GM03348 (cell line): ENCODE measurements at places on chromosomes 4 and X.
A peak's percentile ranks its signal among the peaks of the same experiment; 100 is the strongest.

DNA sequence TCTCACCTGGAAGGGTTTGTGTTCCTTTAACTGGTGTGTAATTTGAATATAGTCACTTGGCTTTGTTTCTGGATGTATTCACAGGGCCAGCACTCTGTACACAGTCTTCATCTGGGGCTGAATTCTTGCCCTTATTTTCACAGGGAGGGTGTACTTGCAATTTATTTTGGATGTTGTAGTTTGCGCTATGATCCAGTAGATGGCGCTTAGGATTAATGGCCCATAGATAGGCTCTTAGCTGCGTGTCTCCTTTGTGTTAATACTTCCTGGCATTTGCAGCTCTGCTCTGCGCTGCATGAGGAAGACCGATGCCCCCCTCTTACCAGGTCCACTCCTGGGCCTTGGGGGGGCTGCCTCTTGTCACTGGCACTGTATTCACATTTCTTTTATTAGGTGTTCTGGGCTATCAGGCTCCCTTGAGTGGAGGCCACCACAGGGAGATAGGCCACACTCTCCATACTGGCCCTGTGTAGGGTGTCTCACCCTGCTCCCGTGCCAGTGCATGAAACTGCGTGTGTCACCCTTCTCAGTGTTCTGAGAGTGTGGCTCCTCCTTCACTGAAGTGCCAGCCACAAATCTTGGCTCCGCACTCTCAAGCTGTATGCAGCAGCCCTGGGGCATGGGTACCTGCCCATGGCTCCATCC, 562.2 kb downstream of the ZIC3 start:
- DNase-seq = peak; percentile 28

DNA sequence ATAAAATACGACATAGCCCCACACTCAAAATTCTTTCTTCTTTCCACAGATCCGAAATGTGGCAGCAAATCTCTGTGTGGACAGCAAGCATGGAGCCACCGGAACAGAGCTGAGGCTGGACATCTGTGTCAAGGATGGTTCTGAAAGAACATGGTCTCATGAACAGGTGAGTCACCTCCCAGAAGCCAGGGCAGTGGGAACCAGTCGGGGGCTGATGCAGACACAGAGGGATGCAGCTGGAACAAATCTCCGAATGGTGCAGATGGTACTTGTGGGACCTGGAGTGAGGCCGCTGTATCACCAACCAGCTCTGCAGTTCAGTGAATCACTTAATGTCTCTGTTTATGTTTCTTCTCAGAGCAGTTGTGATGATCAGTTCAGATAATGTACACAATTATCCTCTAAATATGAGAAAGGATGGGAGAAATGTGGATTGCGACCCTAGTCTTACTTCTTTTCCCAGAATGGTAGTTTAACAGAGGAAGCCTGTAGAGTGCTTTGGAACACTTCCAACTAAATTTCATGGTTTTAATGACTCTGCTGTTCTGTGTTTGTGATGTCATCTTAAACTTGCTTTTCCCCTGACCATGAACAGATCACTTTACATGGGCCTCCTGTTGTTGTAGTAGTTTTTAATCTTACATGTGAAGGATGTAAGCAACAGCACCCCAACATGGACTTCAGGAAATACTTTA, 159.3 kb upstream of the GALNT7 start:
- no peak for DNase-seq

GRCh38 chrX:7926914-7927258, 327 bp downstream of the PNPLA4 start:
- no peak for DNase-seq

GRCh38 chr4:105061731-105062130, 84.9 kb upstream of the TET2 start:
- DNase-seq = no peak

DNA sequence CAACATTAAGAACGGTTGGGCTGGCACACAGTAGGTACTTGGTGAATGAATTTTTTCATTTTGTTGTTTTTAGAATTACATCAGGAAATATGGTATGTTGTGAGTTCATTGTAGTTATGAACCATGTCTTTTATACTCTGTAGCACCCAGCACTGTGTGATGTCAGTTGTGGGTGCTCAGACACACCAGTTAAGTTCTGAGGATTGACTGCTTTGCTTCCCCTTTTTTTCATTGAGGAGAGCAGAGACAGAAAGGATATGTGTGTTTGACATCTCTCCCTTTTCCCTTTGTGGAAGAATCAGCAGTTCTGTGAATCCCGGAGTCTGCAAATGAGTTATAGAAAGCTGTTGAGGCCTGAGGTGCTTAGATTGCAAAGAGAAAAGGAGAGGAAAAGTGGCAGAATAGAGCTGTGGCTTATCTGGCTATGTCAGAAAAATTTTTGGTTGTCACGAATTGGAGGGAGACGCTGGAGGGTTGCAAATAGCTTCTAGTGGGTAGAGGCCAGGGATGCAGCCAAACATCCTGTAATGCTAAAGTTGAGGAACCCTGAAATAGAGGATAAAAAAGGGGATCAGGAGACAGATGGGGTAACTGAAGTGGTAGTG, 13.1 kb downstream of the SMAD1 start:
- no peak for DNase-seq

DNA sequence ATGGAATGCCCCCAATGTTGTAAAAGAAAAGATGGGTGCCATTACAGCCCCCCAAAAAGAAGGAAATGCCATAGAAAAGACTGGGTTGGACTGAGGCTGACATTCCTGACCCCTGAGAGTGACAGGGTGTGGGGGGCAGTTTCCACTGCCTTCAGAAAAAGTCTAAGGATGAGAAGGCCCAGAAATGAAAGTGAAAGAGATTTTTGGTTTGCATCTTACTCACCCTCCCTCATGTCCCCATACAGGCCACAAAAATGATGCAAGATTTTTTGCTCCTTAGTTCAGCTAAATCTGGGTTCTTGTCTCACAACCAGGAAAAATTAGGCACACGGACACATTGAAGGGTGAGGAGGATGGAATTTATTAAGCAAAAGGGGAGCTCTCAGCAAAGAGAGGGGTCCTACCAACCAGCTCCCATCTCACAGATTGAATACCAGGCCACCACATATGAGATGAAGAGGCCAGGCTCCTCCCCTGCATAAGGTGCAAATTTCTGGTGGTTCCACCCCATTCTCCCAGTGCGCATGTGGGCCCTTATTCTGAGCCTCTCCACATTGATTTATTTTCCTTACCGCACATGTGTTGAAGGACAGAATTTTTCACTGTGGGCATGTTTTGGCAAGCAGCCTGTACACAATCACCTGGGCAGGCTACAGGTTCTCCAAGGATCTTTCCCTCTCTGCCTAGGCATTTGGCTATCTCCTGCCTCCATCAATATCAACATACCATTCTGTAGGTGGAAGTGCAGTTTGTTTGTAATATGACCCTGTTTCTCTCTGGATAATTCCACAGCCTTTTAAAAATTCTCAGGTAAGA, 18.8 kb downstream of the PPP4R3C start:
- no peak for DNase-seq

GRCh38 chrX:78199851-78200250, 60.4 kb upstream of the TAF9B start:
- DNase-seq = peak; percentile 7

DNA sequence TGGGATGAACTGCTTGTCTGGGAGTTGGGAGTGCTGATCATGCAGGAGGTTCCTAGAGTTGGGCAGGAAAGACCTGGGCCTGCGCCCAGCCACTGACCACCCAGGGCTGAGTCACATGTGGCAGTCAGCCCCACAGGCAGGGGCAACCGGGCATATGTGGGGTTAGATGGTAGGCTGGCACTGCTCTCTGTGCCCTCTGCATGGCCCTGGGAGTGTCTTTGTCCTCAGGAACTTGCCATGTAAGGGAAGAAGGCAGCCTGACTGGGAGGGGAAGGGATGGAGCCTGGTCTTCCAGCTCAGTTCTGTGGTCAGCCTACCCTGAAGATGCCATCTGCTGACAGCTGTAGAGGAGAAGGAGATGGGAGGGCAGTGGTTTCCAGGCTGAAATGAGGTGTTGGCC, 70.2 kb upstream of the EFNB1 start:
- DNase-seq = no peak

- DNase-seq = no peak
Observed at GRCh38 chr4:7600247-7600646, 165.5 kb upstream of the PSAPL1 start.

DNA sequence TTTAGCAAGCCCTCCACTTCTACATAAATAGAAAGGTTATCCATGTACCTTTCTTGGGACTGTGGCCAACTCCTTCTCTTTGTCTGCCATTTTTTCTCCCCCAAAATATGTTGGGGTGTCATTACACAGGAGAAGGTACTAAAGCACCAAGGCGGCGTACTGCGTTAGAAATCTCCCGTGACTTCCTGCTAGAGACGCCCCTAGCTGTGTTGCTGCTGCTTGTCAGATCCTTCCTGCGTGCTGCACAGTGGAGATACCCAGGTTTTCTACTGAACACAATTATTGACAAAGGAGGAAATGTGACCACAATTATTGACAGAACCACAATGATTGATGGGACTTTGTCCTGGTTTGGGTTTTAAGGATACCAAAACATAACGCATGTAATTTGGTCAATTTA, 97.7 kb downstream of the EFHC2 start:
- DNase-seq = no peak

- no peak for DNase-seq
Observed at GRCh38 chr4:189600718-189601435, 339.8 kb upstream of the FRG1 start.

DNA sequence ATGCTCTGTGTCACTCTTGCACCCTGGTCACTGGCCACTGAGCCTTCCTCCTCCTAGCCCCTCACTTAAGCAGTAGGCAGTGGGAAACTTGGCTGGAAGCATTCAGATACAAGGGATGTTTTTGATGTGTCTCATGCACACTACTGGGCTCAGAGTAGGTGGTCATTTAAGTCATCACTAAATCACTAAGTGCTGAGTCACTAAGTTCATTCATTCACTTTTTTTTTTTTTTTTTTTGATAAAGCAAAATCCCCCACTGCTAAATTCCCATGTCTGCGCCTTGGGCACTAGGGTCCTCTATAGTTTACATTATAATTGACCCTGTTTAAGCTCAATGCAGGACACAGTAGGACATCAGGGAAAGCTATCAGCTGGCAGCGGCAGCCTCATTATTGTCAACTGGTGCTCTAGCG, 182.4 kb upstream of the MBNL3 start:
- peak; percentile 4 for DNase-seq

DNA sequence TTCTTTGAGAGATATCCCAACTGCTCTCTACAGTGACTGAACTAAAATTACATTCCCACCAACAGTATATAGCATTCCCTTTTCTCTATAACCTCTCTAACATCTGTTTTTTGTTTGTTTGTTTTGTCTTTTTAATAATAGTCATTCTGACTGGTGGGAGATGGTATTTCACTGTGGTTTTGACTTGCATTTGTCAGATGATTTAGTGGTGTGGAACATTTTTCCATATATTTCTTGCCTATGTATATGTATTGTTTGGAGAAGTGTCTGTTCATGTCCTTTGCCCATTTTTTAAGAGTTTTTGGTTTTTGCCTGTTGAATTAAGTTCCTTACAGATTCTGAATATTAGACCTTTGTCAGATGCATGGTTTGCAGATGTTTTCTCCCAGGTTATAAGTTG, 9.0 kb downstream of the USO1 start:
- no peak for DNase-seq

GRCh38 chr4:94395562-94395961, 52.9 kb upstream of the HPGDS start:
- no peak for DNase-seq

GRCh38 chrX:68498508-68499379, at the start of gene YIPF6:
TSS of gene YIPF6 (plus strand) at chrX:68499051. CDS start at chrX:68499067, 16 bp downstream.
- DNase-seq = peak; percentile 83

DNA sequence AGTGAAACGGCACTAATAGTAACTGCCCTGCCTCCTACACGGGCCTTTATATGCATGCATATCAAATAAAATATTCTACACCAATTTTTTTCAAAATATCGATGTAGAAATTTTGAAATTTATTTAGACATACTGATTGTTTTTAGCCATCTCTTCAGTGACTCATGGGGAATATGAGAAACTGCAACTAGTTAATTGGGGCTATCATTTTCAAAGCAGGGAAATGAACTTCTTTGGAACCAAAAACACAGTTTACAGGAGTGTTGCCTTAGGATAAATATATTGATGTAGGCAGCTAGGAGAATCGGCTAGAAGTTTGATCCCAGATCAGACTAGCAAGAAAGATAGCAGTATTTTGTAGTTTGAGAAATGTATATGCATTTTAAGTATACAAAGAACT, 1010.8 kb upstream of the AGA start:
- no peak for DNase-seq

DNA sequence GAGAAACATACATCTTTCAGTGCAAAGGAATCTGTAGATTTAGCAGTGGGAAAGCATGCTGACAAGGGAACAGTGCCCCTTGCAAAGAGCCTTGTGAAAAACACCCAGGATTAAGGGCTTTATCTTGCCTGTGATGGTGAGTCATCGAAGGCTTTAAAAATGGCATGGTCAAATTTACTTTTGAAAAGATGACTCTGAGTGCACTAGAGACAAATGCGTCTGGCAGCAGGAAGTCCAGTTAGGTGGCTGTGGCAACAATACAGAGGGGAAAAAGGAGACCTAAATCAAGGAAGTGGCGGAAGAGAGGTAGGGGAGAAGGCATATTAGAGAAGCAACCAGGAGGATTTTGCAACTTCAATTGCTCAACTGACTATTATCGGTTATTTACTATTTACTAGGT, 472.6 kb upstream of the CPEB2 start:
- no peak for DNase-seq

GRCh38 chr4:41692717-41693345, 55.7 kb downstream of the PHOX2B start:
- DNase-seq = peak; percentile 70

DNA sequence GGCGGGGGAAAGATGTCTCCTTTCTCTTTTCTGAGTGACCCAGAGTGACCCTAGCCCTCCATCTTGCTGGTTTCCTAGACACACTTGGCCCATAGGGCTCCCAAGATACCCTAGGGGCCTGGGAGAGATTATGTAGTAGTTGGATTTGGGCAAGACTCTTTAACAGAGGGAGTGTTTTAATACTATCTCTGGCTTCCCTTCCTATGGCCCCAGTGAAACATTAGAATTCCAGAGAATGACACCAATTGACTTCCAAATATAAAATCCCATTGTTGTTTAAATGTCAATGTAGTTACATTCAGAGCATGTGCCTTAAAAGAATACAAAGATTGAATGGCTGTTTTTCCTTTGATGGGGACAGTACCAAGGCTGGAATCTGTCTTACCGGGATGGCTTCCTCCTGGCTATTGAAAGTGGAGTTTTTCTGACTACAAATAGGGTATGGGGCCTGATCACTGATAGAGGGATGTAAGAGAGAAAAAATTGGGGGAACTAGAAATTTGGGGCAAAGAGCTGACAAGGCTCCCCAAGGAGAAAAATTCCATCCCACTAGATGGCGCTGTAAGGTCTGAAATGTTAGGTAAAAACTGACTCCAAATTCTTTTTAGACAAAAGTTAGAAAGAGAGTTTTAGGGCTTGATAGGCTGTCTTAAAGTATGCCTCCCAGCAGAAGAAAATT, 10.7 kb downstream of the TENT5D start:
- DNase-seq = no peak

- peak; percentile 71 for DNase-seq
Observed at GRCh38 chr4:30757357-30757756, 37.2 kb downstream of the PCDH7 start.

DNA sequence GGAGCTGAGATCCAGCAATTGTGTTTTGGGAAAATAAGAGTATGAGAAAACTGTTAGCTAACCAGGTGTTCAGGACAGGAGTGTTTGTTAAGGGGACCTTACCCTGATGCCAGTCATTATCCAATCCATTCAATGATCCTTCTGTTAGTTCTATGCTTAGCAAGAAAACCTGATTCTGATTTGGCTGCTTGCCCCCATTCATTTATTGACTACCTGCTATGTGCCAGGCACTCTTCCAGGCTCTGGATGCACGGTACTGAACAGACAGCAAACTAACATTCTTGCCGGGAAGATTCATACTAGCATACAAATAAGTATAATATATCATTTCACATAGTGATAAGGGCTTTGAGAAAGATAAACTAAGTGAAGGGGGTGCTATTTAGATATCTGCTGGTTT, 1.0 kb upstream of the MECP2 start:
- DNase-seq = no peak
